ENCODE measurements at places on chromosomes 16 and 17. TPM values are rescaled to one million over a fixed set of nuclear protein-coding genes. Genes with fewer than 3 reads are reported as not detected.

ABCA8 gene
- total RNA-seq: not detected

RNF43 gene
- 13.5 TPM for total RNA-seq

ARHGAP27 gene
- total RNA-seq: 13.5 TPM

C17orf113 gene
- 0.18 TPM for total RNA-seq

SDR42E2 gene
- total RNA-seq: not detected

Data from foreskin keratinocyte (primary cell).